NCI-H2081 treated with DMSO at 0.1 percent for 48 hours (cell line): ENCODE measurements at places on chromosomes 11 and 22.

DNA sequence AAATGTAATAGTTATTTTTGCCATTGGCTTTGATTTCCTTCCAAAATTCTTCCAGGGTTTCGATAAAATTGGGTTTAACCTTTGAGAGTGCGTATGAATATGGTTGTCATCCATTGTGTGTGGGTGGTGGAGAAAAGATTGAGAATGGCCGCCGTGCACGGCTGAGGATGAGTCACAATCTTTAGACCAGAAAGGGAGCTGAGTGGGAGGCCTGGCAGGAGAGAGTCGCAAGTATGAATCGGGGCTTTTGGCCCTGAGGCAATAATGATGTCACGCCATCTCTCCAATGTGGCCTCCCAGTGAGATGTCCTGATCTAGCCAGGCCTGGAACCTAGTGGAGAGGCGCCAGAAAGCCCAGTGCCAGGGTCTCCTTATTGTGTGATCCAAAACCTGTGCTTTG, 33.1 kb upstream of the SMPD1 start:
- DNase-seq = no peak

DNA sequence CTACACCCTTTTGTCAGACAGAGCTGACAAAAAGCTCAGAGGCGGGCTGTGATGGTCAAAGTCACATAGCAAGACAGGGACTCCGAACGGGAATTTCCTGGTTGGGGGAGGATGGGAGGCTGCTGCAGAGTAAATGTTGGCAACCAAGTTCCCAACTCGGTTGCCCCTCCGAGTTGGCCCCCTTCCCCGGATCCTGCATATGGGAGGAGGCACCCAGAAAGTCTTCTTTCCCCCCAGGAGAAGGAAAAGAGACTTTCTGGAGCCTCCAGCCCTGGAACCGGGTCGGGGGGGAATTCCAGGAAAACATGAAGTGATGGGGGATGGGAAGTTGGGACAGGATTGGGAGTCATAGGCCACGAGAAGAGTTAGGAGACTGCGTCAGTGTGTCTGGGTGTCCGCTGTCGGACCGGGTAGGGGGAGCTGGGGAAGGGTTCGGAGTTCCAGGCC, 614 bp downstream of the SELENOM start:
- no peak for DNase-seq

DNA sequence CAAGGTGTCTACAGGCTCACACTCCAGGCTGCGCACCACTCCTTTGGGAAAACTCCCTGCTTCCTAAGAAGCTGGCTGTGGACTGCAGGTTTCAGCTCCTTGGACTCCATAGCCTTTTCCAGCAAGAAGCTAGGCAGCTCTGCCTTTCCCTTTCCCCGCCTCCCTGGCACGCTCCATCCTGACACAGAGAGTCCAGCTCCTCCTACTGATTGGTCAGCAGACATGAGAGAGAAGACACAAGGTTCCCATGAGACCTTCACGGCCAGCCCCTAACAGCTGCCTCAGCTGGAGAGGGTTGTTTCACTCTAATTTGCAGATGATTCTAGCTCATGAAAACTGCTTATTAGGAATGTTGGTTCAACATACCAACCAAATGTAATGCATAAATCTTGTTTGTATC, 27.6 kb downstream of the TENM4 start:
- no peak for DNase-seq

GRCh38 chr11:75539459-75540334, 14.0 kb upstream of the GDPD5 start:
- DNase-seq = no peak
